ENCODE measurements at places on chromosomes 6 and 20.

- no peak for DNase-seq
Observed at GRCh38 chr6:148524976-148525375, 182.3 kb downstream of the SASH1 start.

- DNase-seq, result no peak
Observed at GRCh38 chr6:170025341-170025911, 265.5 kb downstream of the DLL1 start.

- DNase-seq, result no peak
Observed at GRCh38 chr6:145540741-145541140, 194.6 kb downstream of the EPM2A start.

GRCh38 chr6:10320291-10320690 lies 94.6 kb downstream of the TFAP2A start:
- DNase-seq, result no peak

- no peak for DNase-seq
Observed at GRCh38 chr6:154352898-154353585, 3.6 kb downstream of the IPCEF1 start.

Measured in mesendoderm (in vitro differentiated cells).